Esophagus muscularis mucosa (tissue), 4 donors: ENCODE measurements at places on chromosomes 1 and 21. TPM values are rescaled to one million over a fixed set of nuclear protein-coding genes. Genes with fewer than 3 reads are reported as not detected.

Gene PGLYRP3
- not detected for total RNA-seq

Gene GBP4
- 9.6 TPM for total RNA-seq

DNA sequence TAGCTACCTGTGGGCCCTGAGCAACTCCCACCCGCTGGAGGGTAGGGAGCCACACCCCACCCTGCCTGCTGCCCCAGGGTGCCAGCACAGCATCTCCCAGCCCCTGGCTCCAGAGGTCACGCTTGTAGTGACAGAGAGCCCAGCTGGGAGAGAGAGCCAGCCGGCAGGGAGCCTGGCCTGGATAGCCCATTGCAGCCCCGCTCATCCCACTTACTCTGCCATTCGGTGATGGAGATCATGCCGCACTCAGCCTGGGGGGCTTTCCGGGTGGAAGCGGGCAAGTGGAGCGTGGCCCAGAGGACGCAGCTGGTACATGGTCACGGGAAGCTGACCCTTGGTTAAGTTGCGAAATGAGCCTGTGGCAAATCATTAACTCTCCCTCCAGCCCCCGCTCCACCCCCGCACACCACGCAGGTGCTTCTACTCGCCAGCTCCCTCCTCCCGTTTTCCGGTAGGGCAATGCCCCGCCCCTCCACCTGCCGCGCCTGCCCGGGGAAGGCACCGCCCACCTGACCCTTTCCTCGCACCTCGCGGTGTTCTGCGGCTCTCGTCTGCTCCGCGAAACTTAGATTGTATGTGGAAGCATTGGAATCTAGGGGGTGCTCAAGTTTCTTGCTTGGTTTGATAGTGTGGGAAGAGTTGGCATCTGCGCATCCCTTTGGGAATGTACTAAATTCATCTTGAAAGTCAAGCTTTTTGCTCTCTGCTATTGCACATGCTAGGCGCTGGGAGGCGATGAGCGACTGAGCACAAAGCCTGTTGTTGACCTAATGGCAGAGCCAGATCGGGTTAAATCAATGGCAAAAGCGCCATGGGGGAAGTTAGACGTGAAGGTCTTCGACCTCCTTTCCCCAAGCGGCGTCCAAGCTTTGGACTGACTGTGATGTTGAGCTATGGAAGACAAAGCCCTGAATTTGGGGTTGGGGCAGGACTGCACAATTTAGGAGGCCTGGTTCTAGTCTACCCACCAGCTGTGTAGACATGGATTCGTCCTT, at the start of gene GOLT1A:
TSS of gene GOLT1A (minus strand) at position 321 of the 995 bp plus-strand sequence. CDS start at position 239, 82 bp downstream.
- no peak within 1 kb of the TSS for H3K27ac ChIP-seq
- no peaks in the 10 kb centered on the region for H3K27me3 ChIP-seq
- H3K36me3 ChIP-seq = no peaks in the 10 kb centered on the region
- H3K4me3 ChIP-seq = no peak within 1 kb of the TSS
- H3K4me1 ChIP-seq = peaks cover 10% of the 10 kb centered on the region

DNA sequence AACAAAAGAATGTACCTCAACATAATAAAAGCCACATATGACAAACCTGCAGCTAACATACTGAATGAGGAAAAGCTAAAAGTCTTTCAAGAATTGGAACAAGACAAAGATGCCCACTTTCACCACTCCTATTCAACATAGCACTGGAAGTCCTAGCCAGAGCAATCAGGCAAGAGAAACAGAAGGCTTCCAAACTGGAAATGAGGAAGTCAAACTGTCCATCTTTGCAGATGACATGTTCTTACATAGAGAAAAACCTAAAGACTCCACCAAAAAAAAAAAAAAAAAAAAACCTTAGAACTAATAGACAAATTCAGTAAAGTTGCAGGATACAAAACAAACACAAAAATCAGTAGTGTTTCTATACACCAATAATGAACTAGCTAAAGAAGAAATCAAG, 20.2 kb downstream of the NSL1 start:
- no peak overlapping the region for H3K4me3 ChIP-seq
- no peaks in the 10 kb centered on the region for H3K4me1 ChIP-seq
- H3K27ac ChIP-seq = no peak overlapping the region

GRCh38 chr1:247332215-247332622, 552 bp upstream of the ZNF496 start:
- no peak for DNase-seq
- no peaks in the 10 kb centered on the region for H3K27me3 ChIP-seq
- H3K27ac ChIP-seq = peak overlapping the region; percentile 93
- peaks cover 10% of the 10 kb centered on the region for H3K36me3 ChIP-seq
